ENCODE measurements at places on chromosomes 2 and 18.

DNA sequence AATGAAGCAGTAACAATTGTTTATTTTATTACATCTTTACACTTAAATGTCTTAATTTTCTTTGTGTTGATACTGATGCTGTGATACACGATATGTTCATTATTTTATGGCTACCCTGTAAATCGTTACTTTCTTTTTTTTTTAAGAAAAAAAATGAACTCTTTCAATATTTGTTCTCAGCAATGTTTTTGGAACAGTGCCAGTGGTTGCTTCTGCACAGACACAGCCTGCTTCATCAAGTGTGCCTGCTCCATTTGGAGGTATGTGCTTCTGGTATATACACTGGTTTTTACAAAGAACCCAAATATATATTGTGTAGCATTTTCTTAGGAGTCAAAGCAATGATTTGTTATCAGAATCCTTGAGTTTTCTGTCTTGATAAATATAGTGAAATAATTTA is 62.2 kb upstream of the SCYGR2 start:
- DNase-seq, result no peak

DNA sequence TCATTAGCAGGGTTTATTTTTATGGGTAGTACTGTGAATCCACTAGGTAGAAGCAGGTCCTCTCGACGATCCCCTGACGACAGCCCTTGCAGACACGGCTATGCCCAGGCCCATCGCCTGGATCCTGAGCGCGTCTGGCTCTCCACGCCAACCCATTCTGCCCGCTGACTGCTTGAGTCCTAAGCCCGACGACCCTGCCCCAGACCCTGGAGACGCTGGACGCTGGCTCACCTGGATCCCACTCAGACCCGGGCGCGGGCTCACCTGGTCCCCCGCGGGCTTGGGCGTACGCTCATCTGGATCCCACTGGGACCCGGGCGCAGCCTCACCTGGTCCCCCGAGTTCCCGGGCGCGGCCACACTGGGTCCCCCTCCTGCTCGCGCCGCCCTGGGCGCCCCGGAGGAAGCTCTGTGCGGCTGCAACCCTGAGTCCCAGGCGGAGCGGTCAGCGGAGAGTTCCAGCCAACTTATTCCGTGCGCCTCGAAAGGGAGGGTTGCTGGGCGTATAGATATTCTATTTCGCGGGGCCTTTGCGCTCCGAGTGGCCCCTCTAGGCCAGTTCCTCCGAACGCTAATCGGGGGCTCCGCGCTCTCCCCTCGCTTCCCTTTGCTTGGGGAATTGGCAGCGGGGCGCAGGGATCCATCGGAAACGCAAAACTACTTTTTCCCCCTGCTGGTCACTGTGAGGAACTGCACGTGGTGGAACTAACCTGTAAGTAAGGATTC is 22.4 kb upstream of the RMP24 start:
- DNase-seq, result peak; percentile 36

- no peak for DNase-seq
These were observed 22.7 kb upstream of the INHBB start for GRCh38 chr2:120323214-120323613.

GRCh38 chr2:238561230-238561629 is 134.5 kb downstream of the ASB1 start:
- no peak for DNase-seq

DNA sequence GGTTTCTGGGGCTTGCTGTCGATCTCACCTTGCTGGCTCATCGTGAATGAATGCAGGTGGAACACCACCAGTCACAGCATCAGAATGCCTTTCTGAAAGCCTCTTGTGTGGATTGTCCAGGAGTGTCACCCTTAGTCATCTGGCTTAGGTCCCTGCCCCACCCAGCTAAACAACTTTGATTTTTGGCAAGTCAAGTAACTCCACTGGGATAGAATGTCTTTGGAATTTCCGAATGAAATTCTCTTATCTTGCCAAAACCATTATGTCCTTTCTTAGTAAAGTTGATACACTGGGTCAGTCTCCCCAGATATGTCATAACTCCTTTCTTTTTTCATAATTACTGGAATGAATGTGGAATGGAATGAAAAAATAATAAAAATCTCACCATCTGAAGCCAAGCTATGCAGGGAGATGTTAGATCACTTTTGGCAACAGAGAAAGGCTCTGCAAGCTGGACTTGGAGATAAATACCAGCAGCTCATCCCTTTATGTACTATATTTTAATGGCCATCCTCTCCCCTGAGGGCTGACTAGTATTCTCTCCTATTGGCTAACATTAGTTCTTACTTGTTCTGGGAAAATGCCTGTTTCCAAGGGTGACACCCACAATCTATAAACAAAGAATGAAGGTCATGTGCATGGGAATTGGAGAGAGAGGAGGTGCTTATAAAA is 35.4 kb downstream of the INSIG2 start:
- DNase-seq, result no peak

DNA sequence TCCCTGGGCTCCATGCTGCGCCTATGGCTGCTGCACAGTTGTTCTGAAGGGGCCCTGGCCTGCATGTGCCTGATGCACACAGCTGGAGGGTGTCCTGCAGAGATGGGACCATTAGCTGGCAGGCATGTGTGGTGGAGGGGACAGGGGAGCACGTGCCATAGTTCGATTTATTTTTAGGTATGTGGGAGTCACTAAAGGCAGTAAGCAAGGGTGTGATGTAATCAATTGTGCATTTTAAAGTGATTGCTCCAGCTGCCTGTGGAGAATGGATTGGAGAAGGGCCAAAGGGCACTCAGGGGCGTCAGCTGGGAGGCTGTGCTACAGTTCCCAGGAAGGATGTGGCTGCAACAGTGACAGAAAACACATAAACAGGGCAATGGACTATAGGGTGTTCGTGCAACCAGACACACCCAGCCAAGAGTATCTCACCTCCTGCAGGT is 205.1 kb downstream of the ARL4C start:
- DNase-seq, result no peak

GRCh38 chr2:188978291-188979081 is 4.3 kb downstream of the COL3A1 start:
- DNase-seq, result no peak

GRCh38 chr2:240494194-240494793 is 58.8 kb downstream of the GPC1 start:
- DNase-seq, result no peak

DNA sequence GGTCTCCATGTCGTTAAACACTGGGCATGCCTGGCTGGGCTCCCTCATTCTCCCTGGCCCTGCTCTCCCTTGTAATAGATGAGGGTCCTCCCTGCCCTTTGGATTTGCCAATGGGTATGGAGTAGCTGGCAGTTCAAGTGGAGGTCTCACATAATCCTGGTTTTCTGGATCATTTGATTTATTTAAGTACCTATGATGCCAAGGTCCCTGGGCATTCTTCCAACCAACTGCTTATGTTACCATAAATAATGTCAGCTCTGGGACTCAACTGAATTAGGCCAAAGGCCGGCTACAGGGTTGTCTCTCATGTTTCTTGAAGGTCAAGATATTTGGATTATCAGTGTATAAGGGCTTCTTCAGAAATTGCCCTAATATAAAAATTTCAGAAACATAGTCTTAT is 104.9 kb upstream of the LYPD6 start:
- no peak for DNase-seq

- DNase-seq, result no peak
These were observed 133.1 kb downstream of the GCA start for GRCh38 chr2:162477011-162477410.

DNA sequence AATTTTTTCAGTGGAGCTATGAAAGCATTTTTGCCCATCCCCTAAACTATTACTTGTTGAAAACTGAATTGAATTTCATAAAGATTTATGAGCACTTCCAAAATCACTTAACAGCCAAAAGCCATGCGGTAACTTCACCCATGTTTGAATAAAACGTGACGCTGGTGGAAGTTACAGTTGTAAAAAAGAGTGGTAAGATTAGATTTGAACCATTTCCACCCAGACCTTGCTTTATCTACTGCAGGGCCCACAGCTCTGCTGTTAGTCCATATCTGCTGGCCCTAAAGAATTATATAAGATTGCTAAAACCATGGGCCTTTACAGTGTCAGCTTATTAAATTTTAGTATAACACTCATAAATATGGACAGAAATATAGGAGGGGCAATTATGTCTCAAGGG is 15.5 kb upstream of the ITGA4 start:
- DNase-seq, result no peak

DNA sequence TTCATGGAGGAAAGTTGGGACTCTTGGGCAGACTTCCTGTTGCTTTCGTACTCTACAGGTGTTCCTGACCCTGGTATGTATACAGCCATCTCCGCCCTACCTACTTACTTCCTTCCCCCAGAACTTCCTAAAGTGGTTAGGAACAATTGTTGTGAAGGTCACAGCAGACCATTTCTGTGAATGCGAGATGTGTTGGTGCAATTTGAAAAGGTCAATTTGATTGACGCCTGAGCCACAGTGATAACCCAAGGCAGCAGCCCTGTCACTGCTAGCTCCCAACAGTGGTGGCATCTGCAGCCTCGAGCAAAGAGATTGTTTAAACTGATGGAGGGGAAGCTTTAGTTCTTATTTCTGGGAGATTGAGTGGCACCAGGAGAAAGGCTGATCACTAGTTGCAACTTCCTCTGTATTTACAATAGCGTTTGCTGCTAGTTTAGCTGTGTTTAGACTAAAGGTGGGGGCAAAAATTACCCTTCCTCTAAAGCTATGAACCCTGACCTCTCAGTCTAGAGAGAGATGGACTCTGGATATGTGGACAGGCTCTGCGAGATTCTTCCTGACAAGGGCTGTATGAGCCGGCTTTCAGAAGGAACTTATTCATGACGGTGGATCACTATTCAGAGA is 78.3 kb upstream of the MAP4K3 start:
- DNase-seq, result no peak

DNA sequence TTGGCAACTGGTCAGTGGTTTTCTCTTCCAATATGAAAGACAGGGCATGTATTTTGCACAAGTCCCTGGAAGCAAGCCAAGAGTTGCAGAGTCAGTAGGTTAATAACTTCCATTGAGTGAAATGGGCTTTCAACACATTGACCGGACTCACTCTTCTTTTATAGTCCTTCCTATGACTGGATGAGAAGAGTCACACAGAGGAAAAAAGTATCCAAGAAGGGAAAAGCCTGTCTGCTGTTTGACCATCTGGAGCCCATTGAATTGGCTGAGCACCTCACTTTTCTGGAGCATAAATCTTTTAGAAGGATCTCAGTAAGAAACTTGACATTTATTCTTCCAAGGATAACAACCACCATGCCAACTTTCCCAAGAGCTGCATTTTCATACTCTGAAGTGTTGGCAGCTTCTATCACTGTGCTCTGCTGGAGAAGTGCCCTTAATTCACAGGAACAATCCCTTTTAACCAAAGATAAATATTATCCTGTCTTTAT is 45.4 kb downstream of the RASGRP3 start:
- no peak for DNase-seq

DNA sequence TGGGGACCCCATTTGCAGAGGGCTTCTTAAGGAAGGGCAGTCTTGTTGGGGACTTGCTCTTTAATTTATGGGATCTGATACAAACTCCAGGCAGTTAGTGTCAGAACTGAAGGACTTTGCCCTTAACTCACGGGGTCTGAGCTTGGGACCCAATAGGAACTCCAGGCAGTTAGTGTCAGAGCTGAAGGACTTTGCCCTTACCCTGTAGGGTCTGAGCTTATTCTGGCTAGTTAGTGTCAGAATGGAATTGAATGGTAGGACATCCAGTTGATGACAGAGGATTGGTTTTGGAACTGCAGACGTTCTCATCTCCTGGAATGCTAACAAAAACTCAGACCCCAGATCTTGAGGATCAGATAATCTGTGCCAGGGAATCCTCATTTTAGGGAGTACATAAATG is 256.9 kb upstream of the COPS8 start:
- no peak for DNase-seq
